ENCODE measurements at places on chromosomes 6 and 20. TPM values are rescaled to one million over a fixed set of nuclear protein-coding genes. Genes with fewer than 3 reads are reported as not detected.

DNA sequence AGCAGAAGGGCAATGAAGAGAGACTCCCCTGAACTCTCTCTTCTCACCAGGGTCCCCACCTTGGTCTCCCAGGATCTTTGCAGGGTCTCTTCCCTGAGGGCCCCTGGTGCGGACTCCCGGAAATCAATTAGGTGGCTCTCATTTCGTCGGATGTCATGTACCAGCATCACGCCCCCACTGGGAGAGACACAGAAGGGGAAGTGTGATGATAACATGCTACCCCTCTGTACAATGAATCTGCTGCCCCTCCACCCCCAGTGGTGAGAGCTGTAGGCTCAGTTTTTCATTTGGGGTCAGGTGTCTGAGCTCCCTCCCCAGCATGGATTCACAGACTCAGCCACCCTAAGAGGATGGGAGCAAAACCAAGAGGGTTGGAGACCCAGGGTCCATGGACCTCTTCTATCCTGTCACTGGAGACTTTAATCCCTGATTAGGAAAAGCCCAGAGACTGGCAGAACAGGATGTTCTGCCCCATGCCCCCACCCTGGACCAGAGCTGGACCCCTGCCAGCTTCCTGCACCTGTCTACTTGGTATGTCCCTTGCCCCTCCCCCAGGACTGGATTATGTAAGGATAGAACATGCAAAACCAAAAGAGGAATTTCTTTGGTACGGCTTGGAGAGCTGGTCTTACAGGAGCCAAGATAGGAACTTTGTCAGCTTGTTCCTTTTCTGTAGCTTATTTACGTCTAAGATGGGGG, 11.1 kb downstream of the GGT7 start:
- no peaks in the 10 kb centered on the region for H3K27me3 ChIP-seq
- no peak overlapping the region for H3K4me3 ChIP-seq
- no peaks in the 10 kb centered on the region for H3K4me1 ChIP-seq
- peak; percentile 70 for DNase-seq
- H3K36me3 ChIP-seq = no peaks in the 10 kb centered on the region
- H3K27ac ChIP-seq = no peak overlapping the region

DNA sequence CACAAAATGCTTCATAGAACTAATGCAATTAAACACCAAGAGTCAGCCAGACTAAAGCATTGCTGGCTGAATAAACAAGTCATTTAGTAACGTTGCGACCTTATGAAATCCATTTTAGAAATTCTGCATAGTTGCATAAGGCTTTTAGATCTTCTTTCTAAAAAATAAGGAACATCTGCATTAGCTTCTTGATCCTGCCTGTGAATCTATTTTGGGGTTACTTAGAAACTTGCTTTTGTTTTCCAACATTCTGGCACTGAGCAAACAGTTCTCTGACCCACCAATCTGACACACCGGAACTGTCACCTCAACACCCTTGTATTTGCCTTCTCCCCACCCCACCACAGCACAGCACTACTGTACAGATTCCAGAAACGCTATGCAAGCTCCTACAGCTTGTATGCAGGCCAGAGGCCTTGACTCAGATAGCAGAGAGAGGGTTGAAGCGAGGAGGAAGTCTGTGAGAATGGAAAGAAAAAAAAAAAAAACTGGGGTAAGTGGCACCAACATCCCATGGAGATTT, 55.0 kb downstream of the KIF13A start:
- H3K36me3 ChIP-seq = no peaks in the 10 kb centered on the region
- no peaks in the 10 kb centered on the region for H3K27me3 ChIP-seq
- H3K27ac ChIP-seq = no peak overlapping the region
- peaks cover 6% of the 10 kb centered on the region for H3K4me1 ChIP-seq
- DNase-seq = no peak
- no peak overlapping the region for H3K4me3 ChIP-seq

The BANF2 gene
- 1.9 TPM for total RNA-seq

The BPIFB2 gene
- total RNA-seq = not detected

- no peak overlapping the region for H3K4me3 ChIP-seq
- DNase-seq = peak; percentile 75
- no peaks in the 10 kb centered on the region for H3K4me1 ChIP-seq
- H3K36me3 ChIP-seq = no peaks in the 10 kb centered on the region
- H3K27ac ChIP-seq = no peak overlapping the region
Observed at GRCh38 chr6:16964553-16965499, 137.0 kb upstream of the STMND1 start.

The MLIP gene
- 1.9 TPM for total RNA-seq

GRCh38 chr6:88641178-88641903, 322.1 kb downstream of the RNGTT start:
- H3K27me3 ChIP-seq = no peaks in the 10 kb centered on the region
- H3K36me3 ChIP-seq = no peaks in the 10 kb centered on the region
- DNase-seq = no peak

DNA sequence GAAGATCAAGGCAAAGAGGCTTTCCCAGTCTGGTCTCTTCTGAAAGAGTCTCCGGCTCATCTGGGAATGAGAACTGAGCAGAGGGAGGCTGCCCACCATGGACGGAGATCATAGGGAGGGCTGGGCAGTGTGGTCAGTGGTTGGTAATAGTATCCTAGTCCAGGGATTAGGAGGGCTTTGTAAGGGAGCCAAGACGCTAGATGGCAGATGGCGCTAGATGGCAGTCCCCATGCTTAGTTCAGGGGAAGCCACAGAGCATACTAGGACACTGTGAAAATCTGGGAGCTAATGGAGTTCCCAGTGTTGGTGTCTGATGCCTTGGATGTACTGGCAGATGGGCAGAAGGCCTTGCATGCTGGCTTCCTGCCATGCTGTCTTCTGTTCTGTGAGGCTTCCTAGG, 21.7 kb upstream of the DAAM2 start:
- H3K27me3 ChIP-seq = no peaks in the 10 kb centered on the region
- no peak overlapping the region for H3K27ac ChIP-seq
- no peak for DNase-seq
- H3K4me3 ChIP-seq = no peak overlapping the region

- H3K4me3 ChIP-seq = no peak overlapping the region
- H3K36me3 ChIP-seq = no peaks in the 10 kb centered on the region
- no peaks in the 10 kb centered on the region for H3K27me3 ChIP-seq
- H3K4me1 ChIP-seq = no peaks in the 10 kb centered on the region
Observed at GRCh38 chr6:53696341-53696740, 30.8 kb upstream of the KLHL31 start.

- H3K27me3 ChIP-seq = peaks cover 16% of the 10 kb centered on the region
- no peak for DNase-seq
- H3K4me3 ChIP-seq = no peak overlapping the region
- peaks cover 11% of the 10 kb centered on the region for H3K4me1 ChIP-seq
Observed at GRCh38 chr6:136923954-136924673, 2.0 kb downstream of the SLC35D3 start.

The BACH2 gene
- total RNA-seq = 5.7 TPM

DNA sequence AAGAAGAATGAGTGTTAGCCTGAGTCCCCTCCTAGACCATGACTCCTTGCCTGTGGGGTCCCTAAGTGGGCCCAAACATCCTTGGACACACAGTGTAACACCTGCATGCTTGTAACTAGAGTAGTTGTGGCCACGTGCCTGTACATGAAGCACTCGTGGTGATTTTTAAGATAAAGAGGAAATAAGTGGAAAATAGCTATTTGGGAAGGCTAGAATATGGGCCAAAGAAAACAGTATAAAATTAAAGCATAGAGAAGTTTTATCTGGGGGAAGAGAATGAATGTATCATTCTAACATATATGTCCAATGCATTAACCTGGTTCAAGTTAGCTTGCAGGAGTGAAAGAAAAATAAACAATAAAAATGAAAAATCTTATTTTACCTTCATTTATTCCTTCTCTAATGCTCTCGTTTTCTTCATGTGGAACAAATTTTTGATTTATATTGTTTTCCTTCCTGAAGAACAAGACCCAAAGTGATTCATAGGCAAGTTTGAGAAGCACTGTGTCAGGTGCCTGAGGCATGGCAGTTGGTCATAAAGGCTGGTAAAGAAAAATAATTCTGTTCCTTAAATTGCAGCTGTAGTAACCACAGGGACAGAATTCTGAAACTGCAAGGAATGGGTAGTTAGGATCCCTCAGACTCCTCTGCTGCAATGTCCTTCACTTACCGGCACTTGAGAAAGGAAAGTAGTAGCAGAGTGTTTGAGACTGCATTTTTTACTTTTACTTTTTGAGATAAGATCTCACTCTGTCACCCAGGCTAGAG, 8.5 kb upstream of the CST3 start:
- no peak overlapping the region for H3K27ac ChIP-seq
- H3K36me3 ChIP-seq = no peaks in the 10 kb centered on the region
- H3K27me3 ChIP-seq = no peaks in the 10 kb centered on the region
- DNase-seq = no peak

DNA sequence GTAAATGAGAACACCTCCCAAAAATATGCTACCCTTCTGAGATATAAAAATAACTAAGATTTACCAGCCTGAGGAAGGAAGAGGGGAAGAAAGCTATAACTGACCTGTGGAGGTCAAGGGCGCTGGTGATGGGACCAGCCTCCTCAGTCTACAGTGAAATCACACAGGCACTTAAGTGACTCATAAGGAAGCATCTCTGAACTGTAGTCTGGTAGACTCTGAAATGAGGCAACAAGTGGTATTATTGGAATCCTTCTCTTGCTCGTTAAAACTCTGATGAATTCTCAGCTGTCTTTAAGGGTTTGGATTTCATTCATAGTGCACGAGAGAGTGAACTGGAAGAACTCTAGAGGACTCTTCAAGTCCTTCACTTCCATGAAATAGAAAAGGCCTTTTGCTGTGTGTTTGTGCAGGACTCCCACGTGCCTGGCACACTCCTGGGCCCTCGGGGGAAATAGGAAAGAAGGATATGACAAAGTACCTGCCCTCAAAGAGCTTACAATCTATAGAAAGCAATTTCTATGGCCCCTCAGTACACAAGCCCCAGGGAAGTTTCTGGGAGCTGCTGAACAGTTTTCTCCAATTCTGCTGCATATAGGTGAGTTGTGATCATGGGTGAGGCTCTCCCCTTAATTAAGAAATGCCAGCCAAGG, 231.8 kb upstream of the RREB1 start:
- no peaks in the 10 kb centered on the region for H3K36me3 ChIP-seq
- H3K27me3 ChIP-seq = no peaks in the 10 kb centered on the region
- DNase-seq = no peak
- no peak overlapping the region for H3K27ac ChIP-seq
- H3K4me3 ChIP-seq = no peak overlapping the region

DNA sequence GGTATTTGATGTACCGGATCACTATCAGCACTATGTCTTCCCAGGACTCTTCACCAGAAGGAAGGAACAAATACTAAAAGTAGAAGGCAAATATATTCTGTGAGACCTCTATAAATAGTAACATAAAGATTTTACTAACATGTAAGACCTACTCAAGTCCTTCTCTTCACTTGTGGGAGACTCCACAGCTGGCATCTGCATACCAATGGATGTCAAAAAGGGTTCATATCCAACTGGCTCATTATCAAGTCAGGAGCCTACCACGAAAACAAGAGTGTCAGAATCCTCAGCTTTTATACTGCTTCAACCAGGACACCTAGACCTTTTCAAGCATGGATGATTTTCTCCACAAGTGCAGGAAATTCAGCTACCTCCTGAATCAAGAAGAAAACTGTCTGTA, 20.0 kb upstream of the MARCKS start:
- DNase-seq = no peak
- H3K27ac ChIP-seq = no peak overlapping the region
- H3K4me1 ChIP-seq = no peaks in the 10 kb centered on the region
- no peaks in the 10 kb centered on the region for H3K27me3 ChIP-seq
- H3K4me3 ChIP-seq = no peak overlapping the region

GRCh38 chr6:123909989-123910388, 106.3 kb downstream of the NKAIN2 start:
- H3K27ac ChIP-seq = no peak overlapping the region
- no peaks in the 10 kb centered on the region for H3K27me3 ChIP-seq
- H3K36me3 ChIP-seq = no peaks in the 10 kb centered on the region
- H3K4me1 ChIP-seq = no peaks in the 10 kb centered on the region

DNA sequence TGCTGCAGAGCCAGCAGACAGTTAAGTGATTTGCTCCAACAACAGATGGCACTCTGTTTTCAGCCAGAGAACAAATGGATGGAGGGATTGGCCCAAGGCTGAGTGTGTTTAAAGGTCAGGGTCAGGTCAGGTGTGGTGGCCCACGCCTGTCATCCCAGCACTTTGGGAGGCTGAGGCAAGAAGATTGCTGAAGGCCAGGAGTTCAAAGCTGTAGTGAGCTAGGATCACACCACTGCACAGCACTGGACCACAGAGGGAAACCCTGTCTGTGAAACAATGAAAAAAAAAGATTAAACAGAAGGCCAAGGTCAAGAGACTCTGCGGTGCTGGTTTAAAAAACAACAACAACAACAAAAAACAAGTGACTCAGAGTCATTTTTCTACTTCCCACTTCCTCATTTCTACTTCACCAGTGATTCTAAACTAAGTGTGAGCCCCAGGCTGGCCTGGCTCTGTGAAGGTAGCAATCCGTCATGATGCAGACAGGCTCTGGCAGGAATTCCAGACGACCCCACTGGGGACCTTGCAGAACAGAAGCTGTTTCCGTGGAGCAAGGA, 42.5 kb upstream of the ARMC2 start:
- no peaks in the 10 kb centered on the region for H3K36me3 ChIP-seq
- H3K27me3 ChIP-seq = no peaks in the 10 kb centered on the region
- H3K4me1 ChIP-seq = no peaks in the 10 kb centered on the region
- H3K4me3 ChIP-seq = no peak overlapping the region

- H3K4me3 ChIP-seq = no peak overlapping the region
- H3K27ac ChIP-seq = no peak overlapping the region
- no peak for DNase-seq
- no peaks in the 10 kb centered on the region for H3K36me3 ChIP-seq
Observed at GRCh38 chr20:19506021-19506420, 252.0 kb upstream of the RIN2 start.

The FAM209A gene
- total RNA-seq = 1.6 TPM

The EPHA7 gene
- 8.7 TPM for total RNA-seq

The ATP9A gene
- total RNA-seq = 35.1 TPM

DNA sequence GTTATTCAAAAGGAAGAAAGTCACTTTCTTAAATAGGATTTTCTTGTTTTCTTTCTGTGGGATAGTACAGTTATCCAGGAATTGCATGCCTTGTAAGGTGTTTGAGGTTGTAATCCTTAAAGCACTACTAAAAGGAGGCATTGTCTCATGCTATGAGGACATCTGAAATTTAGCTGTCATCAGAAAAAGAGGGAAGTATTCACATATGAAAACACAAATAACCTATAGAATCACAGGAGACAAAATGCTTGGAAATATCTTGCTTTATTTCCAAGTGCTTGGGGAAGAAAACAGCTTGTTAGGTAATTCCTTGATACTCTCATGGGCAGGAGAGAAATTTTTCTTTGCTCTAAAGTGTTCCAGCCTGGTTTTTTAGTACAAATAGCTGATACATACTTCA, 40.1 kb downstream of the HECA start:
- H3K4me1 ChIP-seq = no peaks in the 10 kb centered on the region
- no peak for DNase-seq
- H3K36me3 ChIP-seq = no peaks in the 10 kb centered on the region

The BCAS1 gene
- total RNA-seq = 58.6 TPM

- H3K4me1 ChIP-seq = no peaks in the 10 kb centered on the region
- H3K36me3 ChIP-seq = no peaks in the 10 kb centered on the region
- H3K27me3 ChIP-seq = no peaks in the 10 kb centered on the region
- H3K27ac ChIP-seq = no peak overlapping the region
Observed at GRCh38 chr6:84103029-84103428, 69.5 kb downstream of the MRAP2 start.

GRCh38 chr20:45358282-45359068, 4.5 kb upstream of the SYS1 start:
- no peaks in the 10 kb centered on the region for H3K36me3 ChIP-seq
- H3K27ac ChIP-seq = peak overlapping the region; percentile 64
- H3K4me1 ChIP-seq = peaks cover 5% of the 10 kb centered on the region

- DNase-seq = peak; percentile 74
- no peak overlapping the region for H3K27ac ChIP-seq
- H3K27me3 ChIP-seq = no peaks in the 10 kb centered on the region
- no peaks in the 10 kb centered on the region for H3K36me3 ChIP-seq
Observed at GRCh38 chr6:111096246-111096645, 8.9 kb downstream of the SLC16A10 start.

Measured in prostate gland (tissue), 2 donors.